ENCODE measurements at places on chromosomes 16 and 17. TPM values are rescaled to one million over a fixed set of nuclear protein-coding genes. Genes with fewer than 3 reads are reported as not detected.

TIGD7 gene
- 8.8 TPM for total RNA-seq

- DNase-seq = no peak
Observed at GRCh38 chr17:49390548-49391324, 23.9 kb downstream of the PHB1 start.

DNA sequence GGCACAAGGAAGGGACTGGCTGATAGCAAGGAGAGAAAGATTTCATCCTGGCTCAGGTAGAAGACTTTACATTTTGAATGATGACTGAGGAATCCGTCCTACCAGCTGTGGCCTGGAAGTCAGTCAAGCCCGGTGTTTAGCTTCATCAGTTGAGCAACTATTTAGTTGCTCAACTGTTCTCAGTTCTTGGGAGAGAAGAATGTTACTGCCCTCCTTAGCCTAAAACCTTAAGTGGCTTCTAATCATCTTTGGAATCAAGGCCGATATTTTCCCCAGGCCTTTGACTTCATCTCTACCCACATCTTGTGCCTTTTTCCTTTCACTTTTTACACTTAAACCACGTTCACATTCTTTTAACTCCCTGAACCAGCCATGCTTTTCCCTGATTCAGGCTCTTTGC is 17.3 kb upstream of the RBL2 start:
- no peak for DNase-seq

DNA sequence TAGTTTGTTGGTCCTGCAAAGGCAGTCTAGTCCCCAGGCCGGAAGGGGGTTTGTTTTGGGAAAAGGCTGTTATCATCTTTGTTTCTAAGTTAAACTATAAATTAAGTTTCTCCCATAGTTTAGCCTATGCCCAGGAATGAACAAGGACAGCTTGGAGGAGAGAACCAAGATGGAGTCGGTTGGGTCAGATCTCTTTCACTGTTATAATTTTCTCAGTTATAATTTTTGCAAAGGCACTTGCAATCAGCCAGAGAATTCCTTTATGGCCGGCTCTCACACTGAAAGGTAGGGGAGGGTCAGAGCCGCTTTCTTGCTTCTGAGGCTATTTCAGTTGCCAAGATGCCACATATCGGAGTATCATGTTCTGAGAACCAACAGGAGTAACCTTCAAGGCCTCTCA is 59.2 kb upstream of the ATF7IP2 start:
- no peak for DNase-seq

- DNase-seq = no peak
Observed at GRCh38 chr17:37147301-37147812, 198.6 kb downstream of the AATF start.

DNA sequence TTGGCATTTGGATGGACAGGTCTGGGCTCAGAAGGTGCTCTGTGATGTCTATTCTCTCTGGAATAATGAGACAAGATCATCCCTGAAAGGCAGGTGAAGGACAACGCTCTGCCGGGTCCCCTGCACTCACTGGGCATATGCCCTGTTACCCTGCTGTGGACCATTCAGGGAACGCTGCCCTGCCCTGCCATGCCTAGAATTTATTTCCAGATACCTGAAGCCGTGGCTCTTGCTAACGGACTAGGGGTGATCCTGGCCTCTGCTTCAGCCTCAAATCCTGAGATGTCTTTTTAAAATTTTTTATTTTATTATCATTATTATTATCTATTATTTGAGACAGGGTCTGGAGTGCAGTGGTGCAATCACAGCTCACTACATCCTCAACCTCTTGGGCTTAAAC is 3.9 kb downstream of the SLC5A11 start:
- DNase-seq = no peak

- DNase-seq = no peak
Observed at GRCh38 chr16:69555437-69555836, 10.3 kb upstream of the NFAT5 start.

DNA sequence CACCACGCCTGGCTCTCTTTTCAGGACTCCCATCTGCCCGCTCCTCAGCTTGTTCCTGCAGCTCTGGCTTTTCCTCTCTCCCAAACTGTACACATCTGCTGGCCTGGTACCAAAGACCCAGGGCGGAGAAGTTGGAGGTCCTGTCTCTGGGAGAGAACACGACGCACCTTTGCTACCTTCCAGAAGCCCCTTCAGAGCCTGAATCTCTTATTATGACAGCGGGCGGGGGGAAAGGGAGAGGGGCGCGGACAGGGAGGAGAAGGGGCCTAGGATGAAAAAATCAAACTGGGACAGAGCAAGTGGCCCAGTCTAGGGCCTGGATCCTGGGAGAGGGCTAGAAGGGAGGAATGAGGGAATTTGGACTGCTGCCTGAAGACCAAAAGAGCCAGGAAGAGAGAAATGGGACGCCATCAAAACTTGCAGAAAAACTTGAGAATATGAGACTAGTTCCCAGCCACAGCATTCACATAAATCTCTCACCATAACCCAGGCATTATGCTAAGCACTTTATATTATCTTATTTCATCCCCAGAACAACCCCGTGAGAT is 2.5 kb upstream of the PER1 start:
- DNase-seq = no peak

DNA sequence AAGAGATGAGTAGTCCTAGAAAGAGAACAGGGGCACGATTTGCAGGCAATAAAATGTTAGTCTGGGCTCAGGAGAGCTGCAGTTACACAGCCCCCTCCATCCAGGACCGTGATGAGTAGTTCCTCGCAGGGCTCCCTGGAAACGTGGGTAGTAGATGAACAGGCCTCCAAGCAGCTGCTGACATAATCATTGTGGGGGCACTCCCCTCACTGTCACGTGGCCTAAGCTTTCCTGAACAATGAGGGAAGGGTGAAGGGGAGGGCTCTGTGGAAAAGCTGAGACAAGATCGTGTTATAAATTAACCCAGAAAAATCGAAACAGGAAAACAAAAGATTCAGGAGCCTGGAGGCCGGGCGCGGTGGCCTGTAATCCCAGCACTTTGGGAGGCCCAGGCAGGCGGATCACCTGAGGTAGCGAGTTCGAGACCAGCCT is 1.3 kb upstream of the PER1 start:
- peak; percentile 87 for DNase-seq

- no peak for DNase-seq
Observed at GRCh38 chr16:14041164-14041563, 30.0 kb upstream of the MRTFB start.
